A673 (cell line): ENCODE measurements at places on chromosomes 1 and 21. TPM values are rescaled to one million over a fixed set of nuclear protein-coding genes. Genes with fewer than 3 reads are reported as not detected.

DNA sequence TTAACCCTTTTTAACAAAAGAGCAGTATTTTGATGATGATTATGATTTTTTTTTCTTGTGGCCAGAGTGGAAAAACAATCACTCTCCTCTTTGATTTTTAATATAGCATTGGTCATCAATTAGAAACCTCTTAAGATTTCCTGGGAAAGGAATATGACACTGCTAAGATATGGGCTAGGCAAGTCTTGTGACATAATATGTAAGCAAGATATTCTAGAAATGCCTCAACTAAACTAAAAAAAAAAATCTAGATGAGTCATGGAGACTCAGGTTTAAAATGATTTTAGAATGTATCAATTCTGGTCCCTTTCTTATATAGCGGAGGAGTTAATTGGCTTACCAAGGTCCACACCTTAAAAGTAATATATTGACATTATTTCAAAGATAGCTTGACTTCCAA, 60.3 kb upstream of the JUN start:
- no peak for DNase-seq

GRCh38 chr1:57782357-57782756, 358.5 kb upstream of the DAB1 start:
- DNase-seq, result no peak

DNA sequence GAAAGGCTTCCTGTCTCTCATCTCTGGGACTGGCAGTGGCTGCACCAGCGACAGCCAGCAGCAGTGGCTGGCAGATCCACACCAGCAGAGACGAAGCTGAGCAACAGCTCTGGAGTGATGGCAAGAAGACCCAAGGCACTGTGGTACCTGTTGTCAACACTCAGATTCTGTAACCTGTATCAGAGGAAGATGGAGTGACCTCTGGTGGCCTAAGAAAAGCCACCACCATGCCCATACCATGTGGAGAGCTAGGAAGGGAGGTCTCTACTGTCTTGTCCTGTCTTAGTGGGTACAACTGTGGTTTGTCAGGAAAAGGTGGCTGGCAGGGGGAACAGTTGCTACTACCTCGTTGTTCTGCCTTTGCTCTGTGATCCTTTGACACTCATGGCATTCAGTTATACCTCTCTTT, 22.5 kb upstream of the RHBDL2 start:
- DNase-seq, result no peak

GRCh38 chr1:212354464-212354863, 60.2 kb downstream of the PACC1 start:
- no peak for DNase-seq

DNA sequence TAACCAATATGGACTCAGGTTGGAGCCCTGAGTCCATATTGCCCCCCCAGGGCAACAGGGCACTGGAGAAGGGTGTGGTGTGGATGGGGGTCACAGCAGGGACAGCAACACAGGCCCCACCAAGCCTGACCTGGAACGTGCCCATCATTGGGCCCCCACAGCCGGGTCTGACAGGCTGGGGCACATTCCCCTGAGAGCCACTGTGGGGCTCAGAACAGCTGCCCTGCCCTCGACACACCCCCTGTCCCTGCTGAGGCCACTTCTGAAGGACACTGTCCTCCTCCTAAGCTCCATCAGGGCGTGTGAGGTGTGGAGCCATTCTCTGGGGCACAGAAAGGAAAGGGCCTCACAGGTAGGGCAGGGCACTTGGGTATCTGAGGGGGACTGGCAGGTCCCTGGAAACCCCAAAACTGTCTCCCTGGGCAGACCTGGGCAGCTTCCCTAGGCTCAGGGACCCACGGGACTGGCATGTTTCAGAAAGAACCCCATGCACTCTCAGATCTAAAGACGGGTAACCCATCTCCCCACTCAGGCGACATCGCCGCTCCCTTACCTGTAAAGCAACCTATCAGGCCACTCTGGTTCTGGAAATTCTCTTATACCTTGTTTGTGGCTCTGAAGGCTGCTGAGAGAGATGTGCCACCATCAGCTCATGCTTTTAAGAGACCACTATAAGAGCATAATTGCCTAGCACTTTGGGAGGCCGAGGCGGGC, 95.5 kb downstream of the DMRTB1 start:
- DNase-seq, result no peak

The MX2 gene
- not detected in 2 replicates for total RNA-seq

The KMO gene
- total RNA-seq, result 11.8 and 12.7 TPM in 2 replicates

GRCh38 chr1:168947041-168947440, 159.4 kb upstream of the ATP1B1 start:
- DNase-seq, result no peak

DNA sequence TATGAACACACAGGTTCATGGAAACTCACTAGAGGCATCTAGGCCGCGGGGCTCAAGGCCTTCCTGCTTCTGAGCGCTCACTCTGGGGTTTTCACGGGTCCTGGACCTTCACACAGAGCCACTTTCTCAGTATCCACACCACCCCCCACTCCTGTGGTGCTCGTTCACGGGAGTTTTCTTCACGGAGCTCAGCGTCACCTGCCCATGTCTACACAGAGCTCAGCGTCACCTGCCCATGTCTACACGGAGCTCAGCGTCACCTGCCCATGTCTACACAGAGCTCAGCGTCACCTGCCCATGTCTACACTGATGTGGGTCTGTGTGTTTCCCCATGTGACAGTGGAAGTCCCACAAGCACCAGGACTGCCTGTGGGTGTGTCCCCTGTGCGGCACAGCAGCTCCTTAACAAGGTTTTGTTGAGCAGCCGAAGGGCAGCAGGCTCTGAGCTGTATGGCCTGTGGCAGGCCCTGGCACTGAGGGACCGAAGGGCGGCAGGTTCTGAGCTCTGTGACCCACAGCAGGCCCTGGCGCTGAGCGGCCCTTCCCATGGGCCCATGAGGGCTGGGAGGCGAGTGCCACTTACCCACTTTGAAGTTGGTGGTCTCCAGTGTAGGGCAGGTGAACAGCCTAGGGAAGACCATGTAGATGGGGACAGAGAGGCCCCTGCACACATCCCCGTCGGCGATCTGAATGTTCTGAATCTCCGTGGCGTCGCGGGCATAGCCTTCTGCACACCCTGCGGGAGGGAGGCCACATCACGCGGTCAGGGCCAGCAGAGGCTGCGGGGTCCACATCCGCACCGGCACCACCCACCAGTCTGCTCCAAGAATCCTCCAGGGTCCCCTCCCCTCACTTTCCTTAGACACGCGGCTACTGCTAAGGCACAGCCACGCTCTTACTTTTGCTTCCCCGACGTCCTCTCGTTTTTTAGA, 39.8 kb downstream of the VPS26C start:
- DNase-seq, result no peak

- DNase-seq, result no peak
These were observed 185.3 kb downstream of the RERE start for GRCh38 chr1:8632102-8632501.

DNA sequence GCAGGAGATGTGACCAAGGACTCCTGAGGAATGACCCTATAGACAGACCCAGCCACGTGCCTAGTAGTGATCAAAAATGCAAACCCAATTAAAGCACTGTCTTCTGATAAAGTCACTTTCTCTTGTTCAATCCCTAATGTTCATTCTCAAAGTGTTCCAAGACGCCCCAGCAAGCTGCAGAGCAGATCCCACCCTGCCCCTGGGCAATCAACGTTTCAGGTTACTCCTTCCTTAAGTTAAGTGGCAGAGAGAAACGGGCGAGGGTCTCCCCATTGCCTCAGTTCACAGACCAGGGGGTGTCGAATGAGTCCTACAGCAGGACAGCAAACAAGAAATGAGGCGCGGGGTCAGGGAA, 699 bp upstream of the RGS2 start:
- DNase-seq, result peak; percentile 58

GRCh38 chr1:218480137-218480536, 135.0 kb downstream of the TGFB2 start:
- no peak for DNase-seq

DNA sequence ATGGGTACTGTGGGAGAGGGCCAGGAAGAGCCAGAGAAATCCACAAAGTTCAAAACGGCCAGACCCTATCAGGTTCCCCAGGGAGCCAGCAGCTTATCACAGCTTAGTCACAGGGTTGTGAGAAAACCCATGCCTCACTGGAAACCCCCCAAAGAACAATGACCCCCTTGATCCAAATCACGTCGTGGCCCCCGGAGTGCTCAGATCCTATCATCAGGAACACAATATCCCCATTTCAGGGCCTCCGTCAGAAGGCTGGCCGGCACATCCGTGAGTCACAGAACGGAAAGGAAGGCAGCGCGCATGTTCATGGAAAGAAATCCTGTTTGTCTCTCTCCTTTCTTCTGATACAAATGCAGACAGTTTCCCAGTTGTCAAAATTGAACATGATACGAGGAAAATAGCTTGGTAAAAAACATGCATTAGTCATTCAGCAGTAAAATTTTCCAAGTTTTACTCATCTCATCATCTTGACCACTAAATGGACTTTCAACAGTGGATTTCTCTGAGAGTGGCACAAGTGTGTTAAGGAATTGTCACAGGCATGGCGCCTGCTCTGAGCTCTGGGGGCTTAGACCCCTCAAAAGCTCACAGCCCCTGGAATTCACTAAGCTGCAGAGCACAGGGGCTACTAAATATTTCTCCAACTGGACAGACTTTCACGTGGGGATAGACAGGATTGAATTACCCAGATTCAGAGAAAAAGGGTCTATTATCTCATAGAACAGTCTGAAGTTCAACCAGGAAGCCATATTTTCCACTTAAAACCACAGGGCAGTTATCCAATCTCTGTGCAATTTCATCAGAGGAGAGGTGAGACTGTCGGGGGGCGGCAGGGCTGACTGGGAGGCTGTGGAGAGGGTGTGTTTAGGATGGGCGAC, 124.8 kb downstream of the RIPK4 start:
- DNase-seq, result no peak
